ENCODE measurements at places on chromosomes 1 and 21.

GRCh38 chr21:39314143-39315027 lies 953 bp upstream of the BRWD1 start:
- DNase-seq, result peak; percentile 70

DNA sequence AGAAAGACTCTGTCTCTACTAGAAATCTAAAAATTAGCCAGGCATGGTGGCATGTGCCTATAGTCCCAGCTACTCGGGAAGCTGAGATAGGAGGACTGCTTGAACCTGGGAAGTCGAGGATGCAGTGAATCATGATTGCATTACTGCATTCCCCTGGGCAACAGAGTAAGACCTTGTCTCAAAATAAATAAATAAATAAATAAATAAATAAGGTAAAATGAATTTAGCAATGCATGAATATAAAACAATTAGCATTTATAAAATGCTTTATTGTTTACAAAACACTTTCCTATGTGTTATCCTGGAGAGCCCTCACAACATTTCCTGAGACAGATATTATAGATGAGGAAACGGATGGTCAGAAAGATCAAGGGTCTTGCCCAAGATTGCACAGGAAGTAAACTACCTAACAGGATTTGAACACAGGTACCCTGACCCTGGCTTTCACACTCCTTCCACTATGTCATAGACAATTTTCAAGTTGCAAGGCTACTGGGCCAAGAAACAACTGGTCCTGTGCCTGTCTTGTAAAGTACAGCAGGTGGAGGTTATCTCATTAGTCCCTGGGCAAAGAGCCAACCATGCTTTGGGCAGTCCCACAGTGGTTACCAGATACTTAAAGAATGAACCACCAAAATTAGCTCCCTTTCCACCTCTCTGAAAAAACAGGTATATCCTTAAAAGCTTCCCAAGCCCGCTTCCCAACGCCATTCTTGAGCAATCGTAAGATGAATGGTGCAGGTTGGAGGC lies 15.4 kb upstream of the VSIG8 start:
- DNase-seq, result no peak

DNA sequence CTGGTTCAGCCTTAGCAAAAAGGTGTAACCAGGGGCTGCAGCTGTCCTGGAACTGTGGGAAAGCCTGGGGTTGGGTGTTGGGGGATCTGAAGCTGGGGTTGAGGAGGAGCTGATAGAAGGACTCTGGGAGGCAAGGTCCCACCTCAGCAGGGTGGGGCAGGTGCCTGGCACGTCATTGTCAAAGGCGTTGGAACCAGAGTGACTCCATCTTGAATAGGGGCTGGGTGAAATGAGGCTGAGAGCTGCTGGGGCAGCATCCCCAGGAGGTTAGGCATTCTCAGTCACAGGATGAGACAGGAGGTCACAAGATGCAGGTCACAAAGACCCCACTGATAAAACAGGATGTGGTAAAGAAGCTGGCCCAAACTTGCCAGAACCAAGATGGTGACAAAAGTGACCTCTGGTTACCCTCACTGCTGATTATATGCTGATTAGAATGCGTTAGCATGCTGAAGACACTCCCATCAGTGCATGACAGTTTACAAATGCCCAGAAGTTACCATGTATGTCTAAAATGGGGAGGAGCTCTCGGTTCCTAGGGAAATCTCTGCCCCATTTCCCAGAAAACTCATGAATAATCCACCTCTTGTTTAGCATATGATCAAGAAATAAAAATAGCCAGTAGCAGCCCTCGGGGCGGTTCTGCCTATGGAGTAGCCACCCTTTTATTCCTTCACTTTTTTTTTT lies 85.4 kb downstream of the IER5 start:
- no peak for DNase-seq

- no peak for DNase-seq
These were observed 26.4 kb downstream of the SHISAL2A start for GRCh38 chr1:52659356-52659755.

- DNase-seq, result peak; percentile 88
These were observed 157.0 kb downstream of the RERE start for GRCh38 chr1:8660411-8660828.

GRCh38 chr1:114339379-114339778 lies 171.6 kb downstream of the TRIM33 start:
- no peak for DNase-seq

- DNase-seq, result peak; percentile 78
These were observed 39.1 kb upstream of the CDC42BPA start for GRCh38 chr1:227357171-227357926.

- peak; percentile 68 for DNase-seq
These were observed 52.6 kb upstream of the EPS8L3 start for GRCh38 chr1:109816175-109816811.
